Calu3 (cell line): ENCODE measurements at places on chromosomes 12 and 14. TPM values are rescaled to one million over a fixed set of nuclear protein-coding genes. Genes with fewer than 3 reads are reported as not detected.

The IL31 gene
- total RNA-seq = not detected in 2 replicates

GRCh38 chr12:5868625-5869295, 76.3 kb downstream of the ANO2 start:
- no peaks in the 10 kb centered on the region for H3K36me3 ChIP-seq
- peaks cover 21% of the 10 kb centered on the region for H3K27me3 ChIP-seq
- no peak for DNase-seq
- H3K27ac ChIP-seq = no peak overlapping the region
- H3K4me3 ChIP-seq = no peak overlapping the region
- H3K4me1 ChIP-seq = no peaks in the 10 kb centered on the region

The KRT80 gene
- total RNA-seq = 32.7 and 45.5 TPM in 2 replicates

The SRRM4 gene
- not detected in 2 replicates for total RNA-seq

DNA sequence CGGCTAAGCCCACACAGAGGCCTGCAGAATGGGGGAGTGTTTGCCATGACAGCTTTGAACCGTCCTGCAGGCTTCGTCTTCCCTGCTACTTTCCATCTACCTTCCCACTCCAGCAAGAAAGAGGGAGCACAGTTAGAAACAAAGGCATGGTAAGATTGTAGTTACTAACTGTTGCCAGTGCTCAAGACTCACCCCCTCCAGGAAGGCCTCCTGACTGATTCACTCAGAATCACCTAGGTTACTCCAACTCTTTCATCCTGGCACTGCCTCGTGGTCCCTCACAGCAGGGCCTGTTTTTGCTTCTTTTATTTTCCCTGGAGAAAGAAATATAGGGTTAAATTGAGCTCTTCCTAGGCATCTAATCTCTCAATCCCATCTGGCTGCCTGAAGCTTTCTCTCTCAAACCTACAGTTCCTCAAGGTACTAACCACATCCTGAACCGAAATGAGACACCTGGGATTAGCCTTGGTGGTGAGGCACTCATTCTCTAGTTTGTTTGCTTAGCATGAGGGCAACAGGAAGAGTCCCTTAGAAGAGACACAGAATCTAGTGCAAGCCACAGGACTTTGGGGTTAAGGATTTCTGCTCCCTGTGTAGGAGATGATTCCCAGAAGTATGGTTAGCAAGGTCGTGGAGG, 7.8 kb downstream of the GALNT6 start:
- no peak for DNase-seq
- peaks cover 31% of the 10 kb centered on the region for H3K4me1 ChIP-seq
- H3K36me3 ChIP-seq = peaks cover 3% of the 10 kb centered on the region
- no peaks in the 10 kb centered on the region for H3K27me3 ChIP-seq
- no peak overlapping the region for H3K27ac ChIP-seq

- no peaks in the 10 kb centered on the region for H3K4me1 ChIP-seq
- H3K4me3 ChIP-seq = no peak overlapping the region
- H3K27me3 ChIP-seq = no peaks in the 10 kb centered on the region
- peaks cover 60% of the 10 kb centered on the region for H3K36me3 ChIP-seq
- peak; percentile 70 for DNase-seq
- H3K27ac ChIP-seq = no peak overlapping the region
Observed at GRCh38 chr12:120439646-120440247, 1.8 kb downstream of the COX6A1 start.

DNA sequence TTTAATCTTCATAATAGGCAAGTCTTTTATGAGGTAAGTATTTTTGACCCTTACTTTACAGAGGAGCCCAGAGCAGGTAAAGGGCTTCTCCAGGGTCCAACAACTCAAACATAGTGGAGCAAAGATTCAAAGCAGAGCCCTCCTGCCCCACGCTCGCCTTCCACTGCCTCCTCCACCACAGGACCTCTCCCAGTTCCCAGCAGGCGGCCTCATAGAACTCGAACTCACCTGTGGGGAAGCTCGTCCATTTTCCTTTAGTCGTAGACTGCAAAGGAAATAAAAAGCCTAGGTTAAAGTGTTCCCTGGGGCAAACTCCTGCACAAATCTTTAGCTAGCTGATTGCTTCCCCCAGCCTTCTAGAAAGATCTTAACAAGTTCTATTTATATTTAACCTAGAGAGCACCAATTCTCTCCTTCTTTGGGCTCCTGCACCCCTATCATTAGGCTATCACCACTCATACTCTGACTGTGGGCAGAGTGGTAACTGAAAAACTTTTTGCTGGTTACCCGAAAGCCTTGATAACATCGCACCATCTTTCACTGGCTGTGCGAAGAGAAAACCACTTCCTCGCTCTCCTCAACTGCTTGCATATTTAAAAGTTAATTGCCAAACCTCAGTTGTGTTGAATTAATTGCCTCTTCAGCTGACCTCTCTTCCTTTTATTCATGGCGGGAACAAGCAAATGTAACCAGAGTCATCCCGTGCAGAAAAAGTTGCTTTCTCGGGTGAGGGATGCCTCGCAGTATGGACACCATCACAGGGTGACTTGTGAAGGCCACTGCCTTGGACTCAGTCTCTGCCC, 299.6 kb downstream of the DPF3 start:
- no peak overlapping the region for H3K27ac ChIP-seq
- DNase-seq = no peak
- H3K27me3 ChIP-seq = peaks cover 66% of the 10 kb centered on the region
